ENCODE measurements at places on chromosomes 5 and 9.

DNA sequence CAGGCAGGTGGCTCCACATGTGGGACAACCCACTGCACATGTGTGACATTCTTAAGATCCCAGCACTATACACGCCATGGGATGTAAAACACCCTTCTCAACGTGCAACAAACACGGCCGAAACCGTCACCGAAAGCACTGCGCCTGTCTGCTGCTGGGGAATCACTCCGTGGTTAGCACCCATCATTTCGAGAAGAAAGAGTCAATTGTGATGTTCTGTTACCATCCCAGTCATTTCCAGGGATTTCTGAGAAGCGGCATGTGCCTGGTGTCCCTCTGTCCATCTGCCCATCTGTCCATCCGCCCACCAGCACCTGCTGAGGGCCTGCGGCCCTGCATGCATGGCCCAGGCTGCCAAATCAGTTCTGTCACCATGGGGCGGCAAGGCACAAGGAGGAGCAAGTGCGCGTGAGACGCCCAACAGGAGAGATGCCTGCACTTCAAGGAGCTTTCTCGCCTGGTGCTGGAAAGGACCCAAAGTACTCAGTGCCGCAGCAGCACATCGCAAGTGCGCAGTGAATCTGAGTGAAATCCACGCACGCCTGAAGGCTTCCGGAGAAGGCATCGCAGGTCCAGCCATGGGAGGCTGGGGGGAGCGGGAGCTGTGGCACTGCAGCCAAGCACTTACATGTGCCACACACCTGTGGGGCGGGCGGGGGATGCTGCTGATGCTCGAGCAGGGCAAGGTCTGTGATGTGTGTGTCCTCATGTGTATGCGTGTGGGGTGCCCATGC lies 38.0 kb downstream of the VAV2 start:
- no peak for DNase-seq

GRCh38 chr5:77210091-77210963 lies at the start of gene PDE8B:
PDE8B (plus strand) TSS chr5:77210680; CDS start chr5:77210926, 246 bp downstream.
- no peak for DNase-seq

DNA sequence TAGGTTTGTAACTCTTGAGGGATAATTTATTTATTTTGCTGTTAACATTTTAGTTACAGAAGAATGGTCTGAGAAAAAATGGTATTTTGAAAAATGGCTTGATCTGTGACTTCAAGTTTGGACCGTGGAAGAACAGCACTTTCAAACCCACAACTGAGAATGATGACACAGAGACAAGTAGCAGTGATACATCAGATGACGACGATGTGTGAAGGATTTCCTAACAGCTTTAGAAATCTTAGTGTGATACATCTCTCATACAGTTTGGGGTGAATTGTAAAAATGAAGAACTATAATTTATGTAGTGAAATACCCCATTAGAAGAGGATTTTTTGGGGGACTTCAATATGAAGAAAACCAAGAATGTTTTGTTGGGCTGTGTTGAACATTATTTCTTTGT lies 88.7 kb downstream of the GPBP1 start:
- DNase-seq: no peak

DNA sequence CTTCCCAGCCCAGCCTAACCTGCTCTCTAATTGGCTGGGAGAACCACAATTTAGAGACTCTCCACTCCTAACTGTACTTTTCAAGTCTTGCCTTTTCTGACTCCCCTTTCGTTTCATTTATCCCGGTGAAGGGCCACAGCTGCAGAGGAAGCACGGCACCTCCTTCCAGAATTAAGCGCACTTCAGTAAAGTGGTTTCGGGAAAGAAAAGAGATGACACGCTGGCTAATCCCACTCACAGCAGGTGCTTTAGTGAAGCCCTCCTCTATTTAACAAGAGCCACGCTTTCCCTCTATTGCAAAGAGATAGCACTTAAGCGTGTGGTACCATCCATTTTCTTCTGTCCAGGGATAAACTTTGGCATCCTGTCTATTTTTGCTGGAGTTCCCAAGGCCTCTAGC lies 4.8 kb downstream of the DNAH5 start:
- DNase-seq: no peak

- no peak for DNase-seq
These were observed 15.7 kb downstream of the SCGB3A1 start for GRCh38 chr5:180575571-180575970.

DNA sequence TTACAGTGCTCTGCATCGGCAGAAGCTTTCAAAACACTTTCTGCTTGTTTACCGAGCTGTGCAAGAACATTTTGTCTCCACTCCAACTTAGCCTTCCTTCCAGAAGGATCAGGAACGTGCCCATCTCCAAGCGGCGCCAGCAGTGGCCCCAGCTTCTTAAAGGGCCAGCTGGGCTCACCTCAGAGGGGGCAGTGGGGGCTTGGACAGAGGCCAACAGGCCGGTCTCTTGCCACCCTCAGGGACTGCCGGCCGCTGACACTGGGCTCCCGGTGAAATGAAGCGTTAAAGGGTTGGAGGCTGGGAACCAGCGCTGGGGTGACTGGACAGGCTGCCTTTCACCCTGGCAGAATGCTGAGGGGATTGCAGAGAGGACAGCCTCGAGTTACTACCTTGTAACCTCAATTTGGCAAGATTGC lies 67.0 kb upstream of the RNU6ATAC start:
- DNase-seq: no peak

- DNase-seq: no peak
These were observed 89.6 kb downstream of the KIF4B start for GRCh38 chr5:155103146-155103545.

GRCh38 chr5:33258553-33258952 lies 182.2 kb upstream of the TARS1 start:
- no peak for DNase-seq

- DNase-seq: peak; percentile 92
These were observed 110.0 kb downstream of the COL5A1 start for GRCh38 chr9:134751622-134752021.

DNA sequence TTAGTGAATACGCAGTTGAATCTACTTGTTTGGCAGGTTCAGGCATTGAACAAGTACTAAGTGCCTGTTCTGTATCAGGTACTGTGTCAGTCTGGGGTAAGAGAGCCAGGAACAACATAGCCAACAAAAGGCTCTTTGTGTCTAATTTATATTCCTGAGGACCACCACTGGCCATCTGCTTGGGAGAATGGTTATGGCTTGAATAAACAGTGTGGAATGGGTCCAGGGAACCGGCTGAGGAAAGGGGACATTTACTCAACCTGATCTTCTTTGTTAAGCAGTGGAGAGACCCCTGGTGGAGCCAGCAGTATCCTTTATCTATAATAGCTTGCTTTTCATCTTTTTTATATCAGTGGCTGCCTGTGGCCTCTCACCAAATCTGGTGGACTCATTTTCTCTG lies 38.6 kb downstream of the EXOSC2 start:
- peak; percentile 5 for DNase-seq

DNA sequence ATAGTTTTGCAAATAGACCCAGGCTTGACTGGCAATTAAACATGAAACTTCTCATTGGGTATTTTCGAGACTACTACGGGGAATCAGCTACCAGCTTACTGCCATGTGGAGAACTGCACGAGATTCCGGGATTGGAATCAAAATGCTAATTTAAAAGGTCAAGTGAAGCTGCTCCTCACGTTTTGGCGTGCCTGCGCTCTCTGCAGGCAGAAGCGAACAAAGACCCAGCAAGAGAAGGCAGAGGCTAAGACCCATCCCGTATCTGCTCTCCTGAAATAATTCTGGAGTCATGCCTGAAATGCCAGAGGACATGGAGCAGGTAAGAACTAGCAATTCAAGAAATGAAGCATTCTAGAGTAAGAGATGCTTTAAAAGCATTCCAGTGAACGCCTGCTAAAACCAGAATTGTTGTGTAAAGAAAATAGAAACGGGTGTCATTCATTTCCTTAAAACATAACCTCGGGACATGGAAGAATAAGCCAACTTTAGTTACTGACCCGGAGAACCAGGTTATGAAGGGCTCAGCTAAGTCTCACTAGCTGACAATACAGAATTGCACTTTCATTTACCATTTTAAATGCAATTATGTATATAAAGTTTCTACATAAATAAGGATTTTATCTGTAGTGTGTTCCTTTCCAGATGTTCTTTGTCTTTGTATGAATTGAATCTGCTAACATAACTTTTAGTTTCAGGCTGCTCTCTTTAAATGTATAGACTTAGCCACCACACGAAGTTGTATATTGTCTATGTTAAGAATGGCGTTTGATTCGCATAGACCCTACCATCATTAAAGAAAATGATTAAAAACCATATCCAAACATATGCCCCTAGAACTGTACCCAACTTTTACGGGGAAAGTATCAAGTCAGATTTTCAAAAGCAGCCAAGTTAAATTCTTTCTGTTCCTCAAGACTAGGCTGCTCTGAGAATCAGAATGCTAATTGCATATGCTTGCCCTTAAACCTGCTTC lies 2.0 kb upstream of the MAT2B start:
- no peak for DNase-seq

- DNase-seq: no peak
These were observed 960 bp downstream of the SECISBP2 start for GRCh38 chr9:89319015-89319905.

DNA sequence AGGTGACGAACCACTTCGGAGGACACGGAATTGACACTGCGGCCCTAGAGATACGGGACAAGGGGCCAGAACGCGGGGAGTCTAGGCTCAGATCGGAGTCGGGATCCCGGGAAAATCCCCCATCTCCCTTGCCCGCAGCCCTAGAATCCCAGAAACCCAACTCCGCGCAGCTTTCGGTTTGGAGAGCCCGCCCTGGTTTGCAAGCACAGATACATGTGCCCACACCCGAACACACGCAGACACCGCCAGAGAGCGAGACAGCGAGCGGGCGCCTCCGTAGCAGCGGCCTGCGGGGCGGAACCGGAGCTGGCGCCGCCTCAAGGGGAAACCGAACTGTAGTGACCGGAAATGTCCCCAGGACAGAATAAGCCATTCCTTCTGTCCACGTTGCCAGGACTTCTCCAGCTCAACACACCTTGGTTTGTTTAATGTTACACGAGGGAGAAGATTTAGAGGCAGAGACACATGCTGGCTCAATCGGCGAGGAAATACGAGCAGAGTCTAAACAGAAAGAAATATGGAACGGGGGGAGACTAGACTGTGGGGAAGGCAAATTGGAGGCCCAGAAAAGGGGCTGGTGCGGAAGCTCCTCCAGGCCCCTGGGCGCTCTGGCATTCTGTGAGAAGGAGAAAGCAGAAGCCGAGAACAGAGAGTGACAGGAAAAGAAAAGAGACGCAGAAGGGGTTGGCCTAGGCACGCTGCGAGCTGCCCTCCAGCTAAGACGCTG lies 2.9 kb upstream of the PAX5 start:
- no peak for DNase-seq

- no peak for DNase-seq
These were observed 44.6 kb upstream of the ALDH1B1 start for GRCh38 chr9:38347946-38348345.

DNA sequence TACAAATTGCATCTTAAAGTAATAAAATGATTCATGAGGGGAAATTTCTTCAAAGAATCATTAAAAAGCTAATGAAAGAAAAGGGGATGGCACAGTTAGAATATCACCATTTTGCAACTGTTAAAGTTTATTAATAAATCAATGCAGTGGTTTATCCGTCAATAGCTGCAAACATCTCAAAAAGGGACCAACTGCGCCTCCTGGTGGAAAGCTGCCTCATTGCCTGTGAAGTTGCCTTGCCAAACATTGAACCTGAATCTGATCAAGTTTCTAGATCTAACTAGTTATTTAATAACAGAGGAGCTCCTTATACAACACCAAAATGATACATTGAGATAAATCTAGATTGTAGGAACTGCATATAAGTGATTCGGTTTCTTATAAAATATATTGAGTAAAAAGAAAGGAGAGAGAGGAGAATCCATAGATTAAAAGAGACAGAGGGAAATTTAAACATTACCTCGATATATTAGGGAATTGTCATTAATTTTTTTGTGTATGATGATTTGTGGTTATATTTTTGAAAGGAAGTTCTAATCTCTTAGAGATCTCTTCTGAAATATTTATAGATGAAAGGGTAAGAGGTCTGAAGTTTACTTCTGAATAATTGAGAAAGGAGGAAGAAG lies 6.9 kb upstream of the NDUFB6 start:
- peak; percentile 51 for DNase-seq

DNA sequence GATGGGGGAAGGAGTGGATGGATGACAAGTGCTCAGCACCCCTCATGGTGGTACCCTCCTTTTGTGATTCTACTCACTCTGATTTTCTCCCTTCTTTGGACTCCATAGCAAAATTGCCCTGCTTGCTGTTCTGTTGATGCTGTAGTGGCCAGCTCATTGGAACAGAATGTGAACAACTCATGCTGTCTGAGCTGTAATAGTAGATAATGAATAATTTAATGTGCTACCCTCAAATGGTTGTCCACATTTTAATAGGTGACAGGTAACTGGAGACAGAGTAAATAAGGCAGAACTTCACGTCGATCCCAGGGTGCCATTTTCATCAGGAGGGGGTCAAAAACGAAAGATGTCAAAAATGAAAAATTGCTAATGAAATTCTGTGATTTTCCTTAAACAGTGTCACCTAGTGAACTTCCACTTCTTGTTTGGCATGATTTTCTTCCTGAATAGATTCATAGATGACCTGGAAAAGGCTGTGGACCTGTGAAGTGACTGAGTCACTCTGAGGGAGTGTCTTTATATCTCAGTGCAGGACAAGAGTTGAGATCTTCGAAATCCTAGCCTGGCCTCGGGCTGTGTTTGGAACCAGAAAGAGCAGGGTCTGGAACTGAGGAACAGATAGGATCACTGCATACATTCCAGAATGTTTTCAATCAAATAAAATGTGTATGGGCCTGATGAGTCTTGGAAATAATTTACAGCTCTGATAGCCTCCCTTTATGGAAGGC lies 270.2 kb downstream of the PSAT1 start:
- no peak for DNase-seq

GRCh38 chr9:134699343-134699740 lies 57.7 kb downstream of the COL5A1 start:
- DNase-seq: no peak

GRCh38 chr9:78778861-78779374 lies 482.0 kb downstream of the PSAT1 start:
- no peak for DNase-seq

DNA sequence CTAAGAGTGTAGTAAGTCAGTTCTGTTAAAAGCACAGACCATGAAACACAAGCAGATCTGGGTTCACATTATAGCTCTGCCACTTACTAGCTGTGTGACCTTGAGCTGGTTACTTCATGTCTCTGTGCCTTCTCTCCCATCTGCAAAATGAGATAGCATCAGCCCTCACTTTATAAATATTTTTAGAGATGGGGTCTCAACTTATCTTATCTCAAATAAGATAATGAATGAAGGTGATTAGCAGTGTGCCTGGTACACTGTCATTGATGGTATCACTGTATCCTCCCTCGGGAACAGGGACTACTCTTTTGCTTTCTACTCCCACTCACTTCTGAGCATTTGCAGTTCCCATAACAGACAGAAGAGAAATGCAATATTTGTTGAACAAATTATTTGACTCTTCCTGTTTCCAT lies 52.4 kb downstream of the GALNT10 start:
- DNase-seq: no peak

- peak; percentile 61 for DNase-seq
These were observed 321.6 kb downstream of the CEMIP2 start for GRCh38 chr9:71446473-71447411.

GRCh38 chr5:142287096-142287972 lies 37.5 kb downstream of the SPRY4 start:
- DNase-seq: no peak

Data from NCI-H1436 (cell line).